Activated B cell treated with CpG ODN at 0.5 μM for 24 hours (primary cell): ENCODE measurements at places on chromosomes 4 and X.

DNA sequence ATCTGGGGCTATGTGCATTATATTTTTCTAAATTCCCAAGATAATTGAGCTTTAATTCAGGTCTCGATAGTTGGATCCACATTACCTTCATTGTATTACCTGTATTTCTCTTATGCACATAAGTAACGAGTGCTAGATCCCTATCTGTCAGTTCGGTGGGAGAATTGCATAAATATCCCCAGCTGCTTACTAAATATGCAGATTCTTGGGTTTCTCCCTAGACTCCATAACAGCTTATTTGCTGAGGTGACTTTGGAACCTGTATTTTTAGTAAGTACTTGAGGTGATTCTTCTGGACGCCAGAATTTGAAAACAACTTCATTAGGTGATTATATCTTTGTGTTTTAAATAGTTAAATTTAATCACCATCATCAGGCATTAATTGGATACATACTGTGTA, 15.0 kb downstream of the UGT8 start:
- peaks cover 43% of the 10 kb centered on the region for H3K4me1 ChIP-seq
- DNase-seq = no peak
- peaks cover 1% of the 10 kb centered on the region for H3K36me3 ChIP-seq
- no peaks in the 10 kb centered on the region for H3K27me3 ChIP-seq
- no peak overlapping the region for H3K27ac ChIP-seq

- no peaks in the 10 kb centered on the region for H3K4me1 ChIP-seq
- no peak overlapping the region for H3K27ac ChIP-seq
- H3K4me3 ChIP-seq = no peak overlapping the region
- no peak for DNase-seq
Observed at GRCh38 chr4:36854554-36854953, 390.0 kb upstream of the NWD2 start.

DNA sequence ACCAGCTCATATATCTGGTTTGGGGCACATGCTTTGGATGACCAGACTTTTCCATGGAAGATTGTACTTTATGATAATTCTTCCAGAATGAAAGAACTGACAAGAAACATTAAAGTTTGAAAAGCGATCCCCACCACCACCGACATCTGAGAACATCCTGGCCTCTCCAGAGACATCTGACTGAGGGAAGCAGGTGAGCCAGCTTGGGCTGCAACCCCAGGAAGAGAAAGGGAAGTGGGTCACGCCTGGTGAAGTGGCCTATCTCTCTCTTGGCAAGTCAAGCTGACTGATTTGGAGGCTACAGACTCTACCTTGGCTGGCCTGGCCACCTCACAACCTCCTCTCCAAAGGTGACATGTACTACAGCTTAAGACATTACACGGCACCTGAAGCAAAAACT, 20.7 kb downstream of the PARM1 start:
- no peak overlapping the region for H3K4me3 ChIP-seq
- H3K27ac ChIP-seq = no peak overlapping the region
- peaks cover 8% of the 10 kb centered on the region for H3K36me3 ChIP-seq
- peaks cover 5% of the 10 kb centered on the region for H3K4me1 ChIP-seq
- DNase-seq = no peak
- H3K27me3 ChIP-seq = no peaks in the 10 kb centered on the region

GRCh38 chrX:18753631-18754030, 46.2 kb downstream of the PPEF1 start:
- H3K27me3 ChIP-seq = peaks cover 2% of the 10 kb centered on the region
- no peak overlapping the region for H3K4me3 ChIP-seq
- no peaks in the 10 kb centered on the region for H3K36me3 ChIP-seq

DNA sequence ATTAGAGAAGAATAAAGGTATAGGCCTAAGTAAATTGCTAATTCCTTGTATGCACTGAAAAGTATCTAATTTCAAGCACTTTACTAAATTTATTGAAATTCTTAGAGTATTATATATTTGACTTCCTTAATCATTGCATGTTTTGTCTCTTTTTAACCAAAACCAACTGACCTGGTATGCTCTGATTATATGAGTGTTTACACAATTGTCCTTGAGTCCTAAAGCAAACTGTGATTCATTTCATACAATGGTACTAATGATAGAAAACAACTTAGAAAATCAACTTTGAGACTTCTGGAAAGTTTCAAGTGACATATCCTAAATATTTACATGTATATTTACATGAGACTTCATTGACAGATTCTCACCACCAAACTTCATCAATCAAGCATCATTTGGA, 1177.1 kb downstream of the ADGRL3 start:
- H3K4me3 ChIP-seq = no peak overlapping the region
- no peaks in the 10 kb centered on the region for H3K4me1 ChIP-seq
- no peaks in the 10 kb centered on the region for H3K36me3 ChIP-seq
- DNase-seq = no peak

DNA sequence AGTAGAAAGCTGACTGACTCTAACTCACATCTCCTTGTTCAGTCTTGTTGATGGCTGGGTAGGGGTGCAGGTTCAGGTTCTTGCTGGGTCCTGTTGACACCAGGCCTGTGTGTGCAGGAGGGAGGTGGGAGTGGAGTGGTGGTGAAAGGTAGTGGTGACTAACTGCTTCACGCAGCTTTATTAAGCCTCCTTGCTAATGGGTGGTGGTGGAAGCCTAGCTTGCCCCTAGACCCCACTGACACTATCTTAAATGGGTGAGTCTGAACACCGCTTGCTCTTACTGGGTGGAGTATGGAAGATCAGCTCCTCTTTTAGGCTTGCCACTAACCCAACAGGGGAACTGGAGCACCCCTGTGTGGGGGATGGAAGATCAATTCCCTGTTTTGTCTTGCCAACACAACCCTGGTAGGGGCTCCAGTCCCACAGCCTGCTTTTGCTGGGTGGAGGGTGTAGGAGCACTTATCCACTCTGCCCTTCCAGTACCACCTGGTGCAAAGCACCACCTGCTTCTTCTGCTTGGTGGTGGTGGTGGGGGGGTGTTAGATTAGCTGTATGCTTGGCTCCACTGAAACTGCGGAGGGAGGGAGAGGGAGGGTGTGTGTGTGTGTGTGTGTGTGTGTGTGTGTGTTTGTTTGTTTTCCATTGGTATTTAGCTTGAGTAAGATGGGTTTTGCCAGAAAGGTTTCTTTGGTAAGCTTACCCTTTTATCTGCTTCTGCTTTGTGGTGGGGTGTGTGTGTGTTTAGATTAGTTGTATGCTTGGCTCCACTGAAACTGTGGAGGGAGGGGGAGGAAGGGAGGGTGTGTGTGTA, 25.6 kb downstream of the KDM6A start:
- H3K4me3 ChIP-seq = no peak overlapping the region
- peaks cover 57% of the 10 kb centered on the region for H3K4me1 ChIP-seq
- H3K36me3 ChIP-seq = peaks cover 3% of the 10 kb centered on the region
- H3K27me3 ChIP-seq = no peaks in the 10 kb centered on the region
- peak overlapping the region; percentile 78 for H3K27ac ChIP-seq
